ENCODE measurements at places on chromosomes 3 and 15. TPM values are rescaled to one million over a fixed set of nuclear protein-coding genes. Genes with fewer than 3 reads are reported as not detected.

The ARNT2 gene
- total RNA-seq = 4.7 TPM

The LEKR1 gene
- total RNA-seq = 0.32 TPM

GRCh38 chr3:100802126-100802525 is 92.8 kb downstream of the TFG start:
- DNase-seq = no peak

DNA sequence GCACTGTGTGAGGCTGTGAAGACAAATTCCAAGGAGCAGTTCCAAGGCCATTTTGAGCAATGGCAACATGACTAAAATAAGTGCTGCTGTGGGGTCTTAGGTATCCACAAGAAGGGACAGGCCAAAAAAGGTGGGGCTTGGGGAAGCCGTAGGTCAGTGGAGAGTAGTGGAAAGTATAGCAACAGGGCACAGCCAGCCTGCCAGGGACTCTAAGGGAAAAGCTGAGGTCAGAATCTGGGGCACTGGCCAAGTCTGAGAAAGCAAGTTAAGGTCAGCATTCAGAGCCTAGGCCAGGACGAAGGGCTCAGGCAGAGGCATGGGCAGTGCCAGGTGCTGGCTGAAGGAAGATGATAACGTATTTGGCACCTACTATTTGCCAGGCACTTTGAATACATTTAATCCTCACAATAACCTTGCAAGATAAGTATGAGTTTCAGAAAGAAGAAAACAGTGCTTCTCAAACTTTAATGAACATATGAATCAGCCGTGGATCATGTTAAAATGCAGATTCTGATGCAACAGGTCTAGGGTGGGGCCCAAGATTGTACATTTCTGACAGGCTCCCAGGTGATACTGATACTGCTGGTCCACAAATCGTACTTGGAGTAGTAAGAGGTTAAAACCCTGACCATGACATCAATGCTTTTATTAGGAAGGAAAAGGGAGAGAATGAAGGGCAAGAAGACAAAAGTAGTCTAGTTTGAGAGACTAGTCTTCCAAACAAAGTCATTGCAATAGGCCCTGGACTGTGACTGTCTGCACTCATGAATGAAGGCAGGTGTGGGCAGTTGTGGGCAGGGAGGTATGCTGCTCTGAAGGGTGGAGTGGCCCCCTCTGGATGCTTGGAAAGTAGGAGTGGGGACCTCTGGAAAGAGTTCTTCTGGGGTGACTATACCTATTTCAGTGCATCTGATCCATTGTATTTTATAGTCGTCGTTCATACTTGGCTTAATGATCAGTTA is 106.3 kb upstream of the ANKRD28 start:
- peak; percentile 82 for DNase-seq

GRCh38 chr3:21109056-21109455 is 642.0 kb downstream of the ZNF385D start:
- no peak for DNase-seq

The WDR73 gene
- total RNA-seq = 15.2 TPM

GRCh38 chr3:11629716-11630115 is 14.0 kb downstream of the VGLL4 start:
- DNase-seq = no peak

DNA sequence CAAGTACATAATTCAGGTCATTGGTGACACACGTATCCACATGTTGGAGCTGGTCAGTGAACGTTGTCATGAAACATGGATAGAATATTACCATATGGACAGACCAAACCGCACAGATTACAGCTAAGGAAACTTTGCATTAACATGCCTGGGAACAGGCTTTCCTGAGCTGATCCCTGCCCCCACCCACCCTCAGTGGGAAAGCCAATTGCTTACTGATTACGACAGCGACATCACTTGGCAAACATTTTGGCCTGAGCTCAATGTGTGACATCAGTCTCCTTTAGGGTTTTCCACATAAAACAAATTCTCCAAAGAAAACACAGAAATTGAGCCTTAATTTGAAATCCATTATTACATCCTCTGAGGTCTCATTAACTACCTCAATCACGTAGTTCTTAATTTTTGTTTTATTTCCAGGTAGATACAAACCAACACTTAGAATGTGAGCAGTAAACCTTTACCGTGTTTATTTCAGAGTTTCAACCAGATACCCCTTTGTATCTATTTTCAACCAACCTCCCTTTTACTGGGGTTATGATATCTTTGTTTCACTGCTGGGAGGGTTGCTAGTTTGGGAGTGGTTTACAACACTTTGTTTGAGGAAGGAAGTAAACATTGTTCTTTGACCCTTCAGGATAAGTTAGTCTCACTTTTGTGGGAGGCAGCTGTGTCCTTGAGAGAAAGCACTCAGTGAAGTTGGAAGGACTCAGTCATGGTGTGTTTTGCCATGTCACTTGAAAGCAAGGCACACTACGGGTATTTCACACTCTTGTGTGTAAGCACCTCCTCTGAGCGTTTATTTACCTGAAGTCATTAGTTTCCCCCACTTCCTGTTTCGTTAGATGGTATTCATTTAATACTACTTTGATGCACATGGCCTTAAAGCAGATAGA is 103.1 kb downstream of the CMSS1 start:
- DNase-seq = peak; percentile 83

DNA sequence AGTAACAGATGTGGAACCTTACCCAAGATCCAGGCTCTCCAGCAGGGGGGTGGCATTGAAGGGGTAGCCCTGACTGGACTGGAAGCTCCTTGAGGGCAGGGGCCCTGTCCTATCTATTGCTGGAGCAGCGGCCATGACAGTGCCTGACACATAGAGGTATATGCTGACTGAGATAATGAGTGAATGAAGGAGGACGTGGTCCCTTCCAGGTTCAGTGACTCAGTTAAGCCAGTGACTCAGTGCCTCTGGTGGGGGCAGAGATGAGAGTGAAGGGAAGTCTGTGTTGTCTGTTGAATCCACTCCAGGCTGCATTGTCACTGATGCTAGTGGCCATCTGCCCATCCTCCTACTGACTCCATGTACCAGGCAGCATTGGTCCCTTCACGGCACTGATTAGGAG is 13.0 kb upstream of the CTXND1 start:
- peak; percentile 50 for DNase-seq

DNA sequence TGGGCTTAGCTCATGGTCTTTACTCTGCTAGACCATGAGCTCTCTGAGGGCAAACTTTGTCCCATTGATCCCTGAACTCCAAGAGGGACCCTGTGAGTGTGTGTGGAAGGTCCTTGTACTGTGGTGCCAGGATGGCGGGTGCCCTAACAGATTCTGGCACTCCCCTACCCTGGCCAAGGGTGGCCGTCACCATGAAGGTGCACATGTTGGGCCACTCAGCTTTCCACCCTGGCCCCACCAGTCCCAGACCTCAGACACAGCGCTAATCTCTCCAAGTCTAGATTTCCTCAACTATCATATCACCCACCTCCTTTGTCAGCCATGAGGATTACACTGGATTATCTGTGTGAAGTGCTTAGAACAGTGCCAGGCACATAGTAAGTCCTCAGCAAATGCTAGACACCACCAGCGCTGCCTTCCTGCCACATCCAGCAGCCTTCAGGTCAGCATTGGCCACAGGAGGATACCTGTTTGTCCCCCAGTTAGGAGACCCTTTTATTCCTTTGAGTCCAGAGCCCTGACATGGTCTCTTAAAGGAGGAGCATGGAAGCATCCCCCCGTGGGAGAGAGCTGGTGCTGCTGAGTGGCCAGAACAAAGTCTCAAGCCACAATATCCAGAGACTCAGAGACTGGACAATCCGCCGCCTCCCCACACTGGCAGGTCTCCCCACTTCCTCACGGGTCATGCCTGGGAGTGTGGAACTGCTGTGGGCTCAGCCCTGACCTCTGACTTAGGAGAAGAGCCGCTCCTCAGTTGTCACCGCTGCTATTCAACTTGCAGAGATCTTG is 44.5 kb upstream of the SLCO2A1 start:
- DNase-seq = peak; percentile 35

GRCh38 chr3:183438735-183439134 is 10.3 kb upstream of the MCF2L2 start:
- no peak for DNase-seq

GRCh38 chr15:63308947-63309346 is 31.5 kb downstream of the APH1B start:
- DNase-seq = no peak

GRCh38 chr3:38005076-38006020 is 14.8 kb downstream of the VILL start:
- DNase-seq = no peak

DNA sequence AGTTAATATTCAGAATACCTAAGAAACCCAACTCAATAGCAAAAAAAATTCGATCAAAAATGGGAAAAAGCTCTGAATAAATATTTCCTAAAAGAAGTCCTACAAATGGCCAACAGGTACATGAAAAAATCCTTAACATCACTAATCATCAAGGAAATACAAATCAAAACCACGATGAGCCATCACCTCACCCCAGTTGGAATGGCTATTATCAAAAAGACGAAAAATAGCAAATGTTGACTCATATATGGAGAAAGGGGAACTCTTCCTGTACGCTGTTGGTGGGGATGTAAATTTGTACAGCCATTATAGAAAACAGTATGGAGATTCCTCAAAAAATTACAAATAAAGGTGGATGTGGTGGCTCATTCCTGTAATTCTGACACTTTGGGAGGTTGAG is 29.6 kb upstream of the SGO1 start:
- DNase-seq = no peak

DNA sequence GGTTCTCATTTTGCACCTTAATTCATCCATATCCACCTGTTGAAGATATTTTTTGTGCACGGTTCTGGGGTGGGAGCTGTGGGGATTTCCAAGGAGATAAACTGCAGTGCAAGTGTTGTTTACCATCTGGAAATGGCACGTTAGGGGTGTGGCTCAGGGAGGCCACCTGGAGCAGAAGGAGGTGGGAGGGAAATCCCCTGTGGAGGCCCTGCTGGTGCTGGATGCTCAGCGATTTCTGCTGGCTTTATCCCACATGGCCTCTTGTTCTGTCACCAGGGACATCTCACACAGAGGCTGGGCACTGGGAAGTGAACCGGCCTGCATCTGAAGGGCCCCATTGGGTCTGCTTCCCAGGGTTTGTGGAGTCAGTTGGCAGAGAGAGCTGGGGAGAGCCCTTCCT is 24.3 kb downstream of the TRPM1 start:
- DNase-seq = no peak

The RGMA gene
- 16.5 TPM for total RNA-seq

DNA sequence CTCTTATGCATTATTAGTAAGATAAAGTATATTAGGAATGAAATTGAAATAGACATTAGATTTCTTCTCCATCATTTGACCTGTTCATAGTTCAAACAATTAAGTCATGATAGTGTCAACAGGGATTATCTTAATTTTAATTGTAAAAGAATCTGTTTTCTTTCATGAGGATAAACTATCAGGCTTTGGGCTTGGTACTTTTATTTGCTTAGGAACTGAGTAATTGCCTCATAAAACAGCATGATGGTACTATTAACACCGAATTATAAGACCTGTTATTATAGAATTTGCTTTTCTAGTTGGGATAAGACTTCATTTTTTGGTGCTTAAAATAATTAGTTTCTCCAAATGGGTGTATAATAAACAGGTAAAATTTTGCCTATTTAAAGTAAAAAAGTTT is 71.8 kb downstream of the FNDC3B start:
- DNase-seq = no peak

DNA sequence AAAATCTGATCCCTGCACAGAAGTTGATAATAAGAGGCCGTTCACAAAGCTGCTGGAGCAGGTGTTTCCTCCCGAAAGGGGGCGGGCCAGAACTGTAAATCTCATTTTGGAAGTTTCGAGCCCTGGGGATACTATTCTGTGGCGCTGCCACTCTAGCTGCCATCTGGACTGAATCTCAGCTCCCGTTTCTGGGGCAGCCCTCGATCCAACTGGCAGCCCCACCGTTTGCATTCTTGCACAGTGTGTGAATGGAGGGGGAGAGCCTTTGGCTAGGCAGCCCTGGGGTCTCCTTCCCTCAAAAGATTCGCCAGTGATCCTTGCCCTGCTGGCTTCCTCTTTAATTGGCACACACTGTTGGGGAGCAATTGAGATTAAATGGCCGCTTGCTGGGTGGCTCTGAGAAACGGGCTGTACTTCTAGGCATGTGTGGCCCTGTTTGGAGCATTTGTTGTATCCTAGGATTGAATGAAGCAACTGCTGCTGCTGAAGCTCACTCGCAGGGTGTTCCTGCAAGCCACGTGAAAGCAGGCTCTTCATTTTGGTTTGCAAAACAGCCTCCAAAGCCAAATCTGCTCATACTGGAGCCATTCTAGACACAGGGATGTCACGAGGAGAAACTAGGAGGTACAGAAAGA is 57.2 kb upstream of the TOPAZ1 start:
- DNase-seq = no peak

GRCh38 chr3:137121704-137122314 is 164.0 kb downstream of the IL20RB start:
- no peak for DNase-seq

- DNase-seq = peak; percentile 83
These were observed 36.3 kb downstream of the LRTM1 start for GRCh38 chr3:54891540-54891897.

The ALG1L2 gene
- total RNA-seq = not detected

The DUOXA1 gene
- 0.73 TPM for total RNA-seq

- DNase-seq = no peak
These were observed 22.9 kb upstream of the SMAD6 start for GRCh38 chr15:66679061-66679656.

GRCh38 chr3:69646287-69647067 is 92.8 kb upstream of the MITF start:
- no peak for DNase-seq

GRCh38 chr3:188319569-188319968 is 165.6 kb downstream of the LPP start:
- no peak for DNase-seq

GRCh38 chr3:128077202-128077624 is 25.0 kb downstream of the SEC61A1 start:
- no peak for DNase-seq

DNA sequence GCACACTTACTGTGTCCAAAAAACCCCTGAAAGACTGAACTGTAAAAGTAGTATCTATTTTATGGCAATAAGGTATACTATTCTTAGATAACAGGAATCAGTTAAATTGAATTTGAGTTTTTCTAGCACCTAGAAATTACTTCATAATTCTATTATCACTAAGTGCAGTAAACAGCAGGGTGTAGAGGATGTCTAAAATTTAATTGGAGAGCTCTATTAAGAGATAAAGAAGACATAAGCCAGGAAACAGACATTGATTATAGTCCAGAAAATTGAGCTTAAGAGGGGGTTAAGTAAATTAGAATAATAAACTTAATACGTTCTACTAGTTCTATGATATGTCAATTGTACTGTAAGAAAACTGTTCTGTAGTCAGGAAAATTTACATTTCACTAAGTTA is 403.5 kb upstream of the CBLB start:
- DNase-seq = no peak

- DNase-seq = no peak
These were observed 15.8 kb downstream of the SLC9A9 start for GRCh38 chr3:143832433-143832832.

DNA sequence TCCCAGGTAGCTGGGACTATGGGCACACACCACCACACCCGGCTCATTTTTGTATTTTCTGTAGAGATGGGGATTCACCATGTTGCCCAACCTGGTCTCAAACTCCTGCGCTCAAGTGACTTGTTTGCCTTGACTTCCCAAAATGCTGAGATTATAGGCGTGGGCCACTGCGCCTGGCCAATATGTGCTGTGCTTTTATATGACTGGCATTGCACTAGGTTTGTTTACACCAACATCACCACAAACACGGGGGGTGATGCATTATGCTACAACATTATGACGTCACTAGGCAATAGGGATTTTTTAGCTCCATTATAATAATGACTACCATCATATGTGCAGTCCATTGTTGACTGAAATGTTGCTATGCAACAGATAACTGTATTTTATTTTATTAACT is 6.9 kb downstream of the APH1B start:
- no peak for DNase-seq

The UBP1 gene
- 46.9 TPM for total RNA-seq

Measured in cardiac septum (tissue), 1 donor.